ENCODE measurements at places on chromosomes 7 and 10. TPM values are rescaled to one million over a fixed set of nuclear protein-coding genes. Genes with fewer than 3 reads are reported as not detected.
A peak's percentile ranks its signal among the peaks of the same experiment; 100 is the strongest.

GRCh38 chr7:2623698-2624014 is 8.1 kb upstream of the TTYH3 start:
- DNase-seq, result no peak

GRCh38 chr10:34658934-34659333 is 156.2 kb downstream of the PARD3 start:
- DNase-seq, result no peak

GRCh38 chr7:148261996-148262688 is 328.4 kb upstream of the C7orf33 start:
- no peak for DNase-seq

GRCh38 chr7:51009716-51010496 is 227.2 kb upstream of the GRB10 start:
- peak; percentile 96 for DNase-seq

- DNase-seq, result no peak
These were observed 4.5 kb downstream of the GAL3ST4 start for GRCh38 chr7:100163871-100164270.

DNA sequence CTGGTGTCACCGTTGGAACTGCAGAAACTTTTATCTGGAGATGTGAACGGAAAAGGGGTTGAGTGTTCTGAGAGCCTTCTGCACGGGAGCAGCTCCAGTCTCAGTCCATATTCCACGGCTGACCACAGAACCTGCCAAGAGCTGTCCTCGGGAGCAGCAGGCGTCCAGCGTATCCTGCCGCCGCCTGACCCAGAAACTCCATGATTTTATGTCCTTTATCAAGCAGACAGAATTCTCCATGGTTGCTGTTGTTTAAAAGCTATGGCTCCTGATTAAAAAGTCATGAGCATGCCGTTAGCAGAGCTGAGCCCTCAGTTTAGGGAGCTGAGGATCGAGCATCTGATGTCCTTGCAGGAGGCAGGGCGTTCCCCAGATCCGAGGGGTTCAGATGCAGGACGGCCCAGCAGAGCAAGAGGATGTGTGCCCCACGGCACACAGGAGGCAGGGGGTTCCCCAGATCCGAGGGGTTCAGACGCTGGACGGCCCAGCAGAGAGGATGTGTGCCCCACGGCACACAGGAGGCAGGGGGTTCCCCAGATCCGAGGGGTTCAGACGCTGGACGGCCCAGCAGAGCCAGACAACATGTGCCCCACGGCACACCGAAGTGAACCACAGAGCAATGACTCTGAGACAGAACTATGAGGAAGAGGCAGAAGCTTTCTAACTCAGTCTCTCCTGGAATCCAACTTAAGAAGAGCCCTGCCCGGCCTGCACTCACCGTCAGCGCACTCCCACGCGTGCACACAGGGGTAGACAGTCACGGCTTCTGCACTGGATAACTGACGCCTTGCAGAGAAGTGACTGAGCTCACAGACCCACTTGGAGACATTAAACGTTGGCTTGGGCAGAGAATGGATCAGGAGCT is 96.4 kb downstream of the WDR37 start:
- DNase-seq, result no peak

GRCh38 chr7:142529591-142529990 is 219.7 kb upstream of the PRSS1 start:
- DNase-seq, result no peak

- DNase-seq, result no peak
These were observed 94.9 kb upstream of the ABCB5 start for GRCh38 chr7:20520530-20520929.

The HOXA13 gene
- 1.4 TPM for total RNA-seq

The ASB10 gene
- total RNA-seq, result not detected

The BHLHA15 gene
- not detected for total RNA-seq

The HOXA4 gene
- 4.9 TPM for total RNA-seq

The TEX36 gene
- 0.10 TPM for total RNA-seq

The AGAP6 gene
- 3.1 TPM for total RNA-seq

Data from M059J (cell line).